ENCODE measurements at places on chromosomes 13 and 19. TPM values are rescaled to one million over a fixed set of nuclear protein-coding genes. Genes with fewer than 3 reads are reported as not detected.
A peak's percentile ranks its signal among the peaks of the same experiment; 100 is the strongest.

LGALS7 gene
- not detected for total RNA-seq

FFAR2 gene
- total RNA-seq = 0.32 TPM

DNA sequence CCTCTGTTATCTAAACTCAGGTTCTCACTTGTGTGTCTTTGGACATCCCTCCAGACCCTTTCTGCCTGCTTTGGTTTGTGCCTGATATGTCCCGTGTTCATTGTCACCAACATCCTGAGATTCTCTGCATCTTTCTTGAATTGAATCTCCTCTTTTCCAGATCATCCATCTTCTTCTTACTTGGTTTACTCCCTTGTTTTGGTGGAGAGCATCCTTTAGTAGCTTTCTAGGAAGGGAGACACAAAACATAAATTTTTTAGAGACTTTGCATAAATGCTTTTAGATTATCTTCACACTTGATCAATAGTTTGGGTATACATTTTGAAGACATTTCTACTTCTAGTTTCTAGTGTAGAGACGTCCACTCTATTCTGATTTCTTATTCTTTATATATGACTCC, 61.7 kb downstream of the TDRD12 start:
- no peak for DNase-seq

CERS4 gene
- total RNA-seq = 3.1 TPM

OLFM2 gene
- total RNA-seq = 1.9 TPM

DNA sequence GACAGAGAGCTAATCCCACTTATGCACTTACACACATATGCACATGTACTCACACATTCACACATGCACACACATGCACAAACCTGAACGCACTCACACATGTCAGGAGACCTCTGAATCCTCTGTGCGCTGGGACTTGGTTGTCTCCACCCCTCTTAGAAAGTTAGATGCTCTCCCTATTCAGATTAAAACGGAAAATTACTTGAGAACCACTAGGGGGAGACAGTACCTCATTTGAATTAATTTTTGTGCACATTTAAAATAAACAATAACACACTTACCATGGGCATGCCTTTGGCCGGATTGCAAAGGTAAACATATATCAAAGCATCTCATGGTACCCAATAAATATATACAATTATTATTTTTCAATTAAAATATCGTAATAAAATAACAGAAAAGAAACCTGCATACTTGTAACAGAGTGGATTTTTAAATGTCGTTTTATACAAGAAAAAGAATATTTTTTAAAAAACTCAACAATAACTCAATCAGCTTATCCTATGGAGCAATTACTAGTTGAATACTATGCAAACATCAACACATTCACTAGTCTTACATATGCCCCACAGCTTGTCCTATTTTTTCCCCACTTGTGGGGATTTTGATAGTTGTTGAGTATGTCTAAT, 9.5 kb upstream of the LILRB4 start:
- no peak for DNase-seq

ERICH4 gene
- not detected for total RNA-seq

DNA sequence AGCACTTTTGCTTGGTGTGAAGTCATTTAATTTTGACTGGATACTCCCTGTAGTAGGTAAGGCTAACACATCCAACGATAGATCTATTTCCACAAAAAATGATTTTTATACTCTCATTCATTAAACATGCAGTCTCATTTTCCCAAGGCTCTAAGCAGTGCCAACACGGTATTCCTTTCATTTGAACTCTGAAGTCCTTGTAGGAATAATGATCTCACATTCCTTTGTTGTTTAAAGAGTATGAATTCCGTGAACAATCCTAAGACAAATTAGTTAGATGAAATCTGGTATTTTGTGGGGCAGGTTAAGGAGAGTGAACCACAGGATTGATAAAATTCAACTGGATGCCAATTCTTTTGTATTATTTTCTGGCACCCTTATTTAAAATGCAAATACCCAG, 66.6 kb downstream of the LACC1 start:
- no peak for DNase-seq

P2RY11 gene
- total RNA-seq = 16.9 TPM

- DNase-seq = peak; percentile 73
Measured at GRCh38 chr19:55640043-55640576, 692 bp upstream of the ZNF580 start.

C5AR1 gene
- total RNA-seq = 7.9 TPM

DNA sequence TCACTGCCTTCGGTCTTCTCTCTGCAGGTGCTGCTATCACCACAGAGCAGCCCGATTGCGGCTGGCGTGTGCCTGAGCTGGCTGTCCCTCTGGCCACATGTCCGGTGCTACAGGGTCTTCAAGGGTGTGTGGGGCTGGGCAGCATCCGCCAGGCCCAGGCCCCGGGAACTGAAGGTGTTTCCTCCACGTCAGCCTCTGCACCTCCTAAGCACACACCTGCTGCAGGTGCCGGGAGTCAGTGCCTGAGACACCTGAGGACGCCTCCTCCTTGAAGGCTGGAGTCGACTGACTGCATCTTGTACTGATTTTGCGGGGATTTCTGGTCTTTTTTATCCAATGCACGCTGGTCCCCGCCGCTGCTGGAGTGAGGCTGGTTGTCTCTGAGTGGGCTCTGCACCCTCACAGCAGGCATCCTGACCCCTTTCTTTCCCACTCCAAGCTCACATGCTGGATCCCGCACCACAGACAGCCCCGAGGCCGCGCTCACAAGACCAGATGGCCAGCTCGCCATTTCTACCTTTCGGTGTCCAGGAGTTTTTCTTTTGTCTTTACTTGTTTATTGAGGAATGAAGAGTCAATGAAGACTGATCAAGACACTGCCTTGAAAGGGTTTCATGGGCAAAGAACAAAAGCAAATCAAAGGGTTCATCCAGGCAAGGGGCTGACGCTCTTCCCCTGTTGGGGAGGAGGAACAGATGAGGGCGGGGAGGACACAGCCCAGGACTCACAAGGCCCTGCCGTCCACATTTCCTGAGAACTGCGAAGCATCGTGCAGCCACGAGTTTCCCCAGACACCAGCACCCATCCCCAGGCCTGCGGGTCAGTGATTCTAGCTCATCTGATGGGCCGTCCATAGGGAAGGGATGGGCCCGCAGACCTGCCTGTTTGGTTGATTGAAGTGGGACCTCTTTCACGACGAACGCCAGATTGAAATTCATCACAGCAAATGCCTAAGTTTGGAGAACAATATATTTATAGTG, 203.8 kb upstream of the SOX1 start:
- DNase-seq = no peak

PLVAP gene
- total RNA-seq = 22.2 TPM

GRCh38 chr19:17054746-17055145, 20.5 kb downstream of the HAUS8 start:
- DNase-seq = no peak

DNA sequence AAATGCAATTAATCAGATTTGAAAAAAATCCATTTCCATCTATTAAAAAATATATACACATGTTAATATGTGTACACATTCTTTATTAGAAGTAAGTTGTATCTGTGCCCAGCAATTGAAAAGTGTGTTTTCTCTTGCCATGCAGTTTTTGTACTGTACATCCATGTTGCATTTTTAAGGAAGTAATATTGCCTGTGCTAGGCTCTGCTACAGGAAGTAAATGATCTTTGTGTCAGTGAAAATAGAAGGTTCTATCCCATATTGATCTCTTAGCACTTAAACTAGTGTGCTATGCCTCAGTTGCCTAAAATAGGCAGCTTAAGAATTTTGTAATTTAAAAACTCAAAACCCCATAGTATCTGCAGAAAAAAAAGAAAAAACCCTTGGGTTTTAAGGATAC, 122.5 kb downstream of the CDK8 start:
- DNase-seq = no peak

ZNF536 gene
- 1.3 TPM for total RNA-seq

GRCh38 chr13:64591971-64592370, 2638.2 kb downstream of the PCDH9 start:
- no peak for DNase-seq

GRCh38 chr13:24670961-24671381, 9.2 kb upstream of the ATP12A start:
- DNase-seq = no peak

All from mucosa of descending colon (tissue), 3 donors.